ENCODE measurements at places on chromosomes 3 and 15.

DNA sequence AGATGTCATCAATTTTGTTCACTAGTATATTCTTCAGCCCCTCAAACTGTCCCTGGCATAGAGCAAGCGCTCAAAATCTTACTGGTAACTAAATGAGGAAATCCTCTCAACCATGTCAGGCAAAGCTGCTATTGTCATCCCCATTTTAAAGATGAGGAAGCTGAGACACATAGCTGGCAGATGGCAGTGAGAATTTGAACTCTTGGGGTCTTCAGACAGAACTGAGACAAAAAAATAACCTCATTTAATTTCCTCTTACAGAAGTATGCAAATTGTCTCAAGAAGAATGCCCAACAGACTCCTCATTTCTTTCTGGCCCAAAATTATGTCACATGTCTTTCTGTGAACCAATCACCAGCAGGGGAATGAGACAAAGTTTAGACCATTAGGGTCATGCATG, 40.2 kb upstream of the LYZL4 start:
- no peak for DNase-seq

DNA sequence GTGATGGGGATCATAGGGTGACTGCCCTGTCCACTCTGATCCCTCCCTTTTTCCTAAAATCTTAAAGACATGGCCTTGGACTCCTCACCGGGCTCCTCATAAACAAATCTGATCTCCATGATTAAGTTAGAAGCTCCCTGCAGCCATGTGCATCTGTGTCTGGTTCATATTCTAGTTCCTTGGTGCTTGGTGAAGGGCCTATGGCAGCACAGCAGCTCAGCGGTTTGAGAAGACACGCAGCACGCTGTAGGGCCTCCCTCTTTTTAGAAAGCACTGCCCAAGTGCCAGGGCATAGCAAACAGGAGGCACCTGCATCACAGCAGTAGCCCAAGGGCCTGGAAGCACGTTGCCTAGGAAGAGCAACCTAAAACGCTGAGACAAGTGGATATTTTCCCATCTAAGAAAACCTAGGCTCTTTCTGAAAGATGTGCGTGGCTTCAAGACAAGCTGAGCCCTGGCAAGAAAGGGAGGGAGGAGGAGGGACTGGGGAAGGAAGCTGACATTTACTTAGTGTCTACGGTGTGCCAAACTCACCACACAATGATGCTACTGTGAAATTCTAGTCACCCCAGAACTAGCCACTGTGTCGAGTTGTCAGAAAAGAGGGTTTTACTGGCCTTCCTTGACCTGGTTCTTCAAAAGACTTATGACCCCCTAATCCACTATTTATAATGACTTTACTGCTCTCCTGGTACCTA, 14.9 kb upstream of the ULK3 start:
- DNase-seq: no peak

GRCh38 chr15:40538976-40539375, 25.9 kb downstream of the CCDC32 start:
- no peak for DNase-seq

GRCh38 chr3:126321490-126321889, 35.7 kb downstream of the KLF15 start:
- DNase-seq: no peak

GRCh38 chr3:167882057-167882667, 146.6 kb downstream of the SERPINI1 start:
- no peak for DNase-seq

DNA sequence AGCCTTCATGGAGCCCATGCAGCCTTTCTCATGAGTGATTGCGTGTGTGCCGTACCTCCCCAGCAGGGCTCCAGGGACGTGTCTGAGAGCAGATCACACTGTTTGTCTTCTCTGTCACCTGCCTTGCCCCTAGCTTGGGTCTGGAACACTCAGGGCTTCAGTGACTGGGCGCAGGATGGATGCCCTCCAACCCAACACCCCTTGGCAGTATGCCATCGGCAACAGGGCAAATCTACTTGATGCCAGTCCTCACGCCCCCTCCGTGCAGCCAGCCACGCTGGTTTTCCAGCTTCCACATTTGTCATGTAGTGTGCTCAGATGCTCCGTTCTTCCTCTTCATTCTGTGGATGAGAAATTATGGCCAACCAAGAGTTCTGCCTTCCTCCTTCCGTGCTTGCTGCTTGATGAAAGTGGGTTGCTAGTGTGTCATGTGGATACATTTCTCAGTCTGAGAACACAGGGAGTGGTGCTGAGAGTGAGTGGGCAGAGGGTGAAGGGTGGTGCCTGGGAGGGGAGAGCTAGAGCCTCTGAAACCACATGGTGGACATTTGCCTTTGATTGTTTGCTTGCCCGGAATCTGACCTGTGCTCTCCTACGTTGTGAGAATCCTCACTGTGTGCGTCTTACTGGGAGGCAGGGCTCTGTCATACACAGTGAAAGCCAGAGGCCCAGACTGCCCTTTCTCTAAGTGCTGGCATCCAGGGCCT, 97.2 kb downstream of the FAM43A start:
- no peak for DNase-seq

DNA sequence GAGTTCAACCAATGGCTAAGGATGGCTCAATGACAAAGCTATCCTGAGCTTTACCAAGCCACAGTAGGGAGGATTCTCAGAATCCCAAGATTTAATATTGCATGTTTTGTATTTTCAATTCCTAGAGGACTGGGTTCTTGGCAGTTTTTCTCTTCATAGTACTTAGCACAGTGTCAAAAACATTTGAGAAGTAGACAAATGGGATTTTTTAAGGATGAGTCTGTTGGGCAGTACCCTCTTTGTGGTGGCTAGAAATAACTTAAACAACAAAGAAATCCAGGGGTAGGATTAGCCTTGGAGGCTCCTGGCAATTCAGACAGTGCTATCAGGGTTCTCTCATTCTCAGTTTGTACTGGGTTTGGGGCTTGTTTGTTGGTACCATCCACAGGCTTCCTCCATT, 212.8 kb upstream of the RORA start:
- no peak for DNase-seq

- DNase-seq: no peak
These were observed 155.1 kb upstream of the CNTN4 start for GRCh38 chr3:1943395-1944118.

DNA sequence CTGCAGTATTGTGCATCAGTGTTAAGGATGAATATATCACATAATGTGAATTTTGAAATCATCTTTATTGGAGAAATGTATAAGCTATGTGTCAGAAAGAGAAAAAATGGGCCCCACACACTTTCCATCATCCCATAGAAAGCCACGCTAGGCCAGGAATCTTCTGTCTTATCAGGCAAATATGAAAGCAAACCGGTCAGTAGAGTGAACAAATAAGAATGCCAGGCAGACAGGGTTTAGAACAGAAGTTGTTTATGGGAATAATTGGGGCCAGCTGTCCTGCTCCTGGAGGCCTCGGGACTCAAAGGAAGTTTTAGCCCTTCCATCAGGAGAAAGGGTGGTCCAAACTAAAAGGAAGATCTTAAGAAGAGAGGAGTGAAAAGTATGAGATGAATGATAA, 39.5 kb downstream of the ZNF280D start:
- no peak for DNase-seq

GRCh38 chr3:139934613-139935015, 371 bp upstream of the CLSTN2 start:
- DNase-seq: peak; percentile 18

- no peak for DNase-seq
These were observed 497.8 kb downstream of the NAALADL2 start for GRCh38 chr3:175356899-175357324.

GRCh38 chr3:98563661-98564281, 29.6 kb downstream of the CPOX start:
- DNase-seq: no peak

DNA sequence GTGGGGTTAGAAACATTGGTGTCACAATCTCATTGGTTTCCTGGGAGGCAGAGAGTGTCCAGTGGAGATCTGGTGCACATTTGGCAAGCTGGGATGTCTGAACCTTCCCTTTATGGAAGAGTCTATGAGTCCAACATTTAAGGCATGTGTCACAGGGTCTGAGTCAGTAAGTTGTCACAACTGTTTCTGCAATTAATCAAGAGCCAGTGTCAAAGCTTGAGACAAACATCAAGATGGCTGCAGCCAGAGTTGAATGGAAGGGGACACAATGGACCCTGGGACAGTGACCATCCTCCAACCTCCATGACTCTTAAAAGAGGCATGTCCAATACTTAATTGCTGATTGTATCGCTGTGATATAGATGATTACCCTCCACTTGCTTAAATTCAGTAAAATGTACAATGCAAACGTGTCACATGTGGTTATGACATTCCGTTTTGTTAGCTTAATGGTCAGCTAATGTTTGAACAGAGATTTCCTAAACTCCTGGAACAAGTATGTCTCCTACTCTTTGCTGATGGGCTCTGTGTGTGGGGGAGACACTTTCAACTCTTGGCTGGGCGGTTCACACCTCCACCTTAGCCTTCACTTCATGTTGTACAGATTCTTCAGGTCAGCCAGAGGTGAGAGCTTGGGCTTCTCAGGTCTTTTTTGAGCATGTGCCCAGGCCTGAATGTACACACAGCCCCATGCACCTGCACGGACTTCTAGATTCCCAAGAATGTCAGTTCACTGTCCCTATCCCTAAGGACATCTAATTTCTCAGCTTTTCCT, 79.9 kb upstream of the PRR23E start:
- no peak for DNase-seq

- no peak for DNase-seq
These were observed 75.3 kb downstream of the ST8SIA2 start for GRCh38 chr15:92468991-92469390.

GRCh38 chr15:82047453-82048400, 1.9 kb upstream of the MEX3B start:
- peak; percentile 25 for DNase-seq

DNA sequence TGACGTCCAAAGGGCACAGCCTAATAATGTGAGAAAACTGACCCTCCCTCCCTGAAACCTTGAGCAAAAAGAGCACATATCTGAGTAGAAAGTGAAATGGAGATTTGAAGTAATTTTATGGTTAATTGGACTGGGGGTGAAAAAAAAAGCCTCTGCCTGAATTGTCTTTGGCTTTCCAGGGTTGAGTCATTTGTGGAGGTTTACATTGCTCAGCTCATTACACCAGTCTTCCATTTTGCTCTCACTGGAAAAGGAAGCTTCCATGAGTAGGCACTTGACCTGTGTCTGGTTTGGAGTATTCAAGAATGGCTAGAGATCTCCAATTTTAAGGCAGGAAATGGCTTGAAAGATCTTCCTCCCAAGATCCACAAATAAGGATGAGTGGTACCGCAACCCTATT, 273.9 kb downstream of the PDCD6IP start:
- no peak for DNase-seq

DNA sequence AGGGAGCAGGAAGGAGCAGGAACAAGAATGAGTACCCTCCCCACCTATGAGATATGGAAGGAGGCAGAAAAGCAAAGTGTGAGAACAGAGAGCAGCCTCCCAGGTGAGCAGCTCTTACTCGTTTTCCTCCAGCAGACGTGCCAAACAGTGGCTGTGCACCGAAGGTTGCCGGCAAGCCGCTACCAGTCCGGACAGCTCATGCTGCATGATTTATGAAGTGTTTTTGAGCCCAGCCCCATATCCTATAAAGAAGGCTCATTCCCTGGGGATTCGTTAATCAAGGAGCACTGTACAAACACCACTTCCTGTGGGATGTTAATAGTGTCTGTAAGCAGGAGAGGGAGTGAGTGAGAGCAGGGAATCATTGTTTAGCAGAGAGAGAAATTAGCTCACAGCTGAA, 118.3 kb upstream of the FOXB1 start:
- DNase-seq: no peak

DNA sequence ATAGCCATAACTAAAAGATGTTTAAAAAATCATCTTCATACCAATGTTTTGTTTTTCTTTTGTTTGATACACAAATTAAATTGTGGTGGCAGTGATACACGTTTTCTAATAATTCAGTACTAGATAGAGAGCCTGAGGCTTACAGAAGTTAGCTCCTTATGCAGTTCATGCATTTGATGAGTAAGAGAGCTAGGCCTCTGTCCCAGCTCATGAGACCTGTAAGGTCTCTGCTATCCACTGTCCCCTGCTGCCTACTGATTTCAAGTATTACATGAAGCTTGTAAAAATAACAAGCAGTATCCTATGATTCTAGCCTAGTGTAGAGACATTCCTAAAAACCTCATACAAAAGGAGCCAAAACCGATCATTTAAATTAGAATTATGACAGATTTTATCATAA, 144.5 kb downstream of the MBNL1 start:
- no peak for DNase-seq

- DNase-seq: no peak
These were observed 440.2 kb downstream of the CNTN6 start for GRCh38 chr3:1532935-1533606.

DNA sequence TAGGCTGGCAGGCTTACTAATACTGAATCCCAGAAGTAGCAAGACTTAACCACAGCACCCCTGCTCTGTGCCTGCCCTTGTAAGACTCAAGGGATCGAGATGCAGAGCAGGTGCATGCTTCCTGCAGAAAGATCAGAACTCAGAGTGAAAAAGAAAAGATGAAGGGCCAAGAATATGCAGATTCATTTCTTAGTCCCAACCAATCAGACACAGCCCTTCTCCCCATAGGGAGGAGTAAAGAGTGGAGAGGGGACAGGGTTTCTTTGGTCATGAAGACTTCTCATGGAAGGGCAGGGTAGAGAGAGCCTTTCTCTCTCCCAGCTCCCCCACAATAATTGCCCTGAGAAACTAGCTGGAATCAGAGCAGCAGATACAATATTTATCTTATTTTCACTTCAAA, 105.6 kb upstream of the MB21D2 start:
- no peak for DNase-seq

GRCh38 chr15:44971036-44971435, 14.5 kb downstream of the TERB2 start:
- DNase-seq: no peak

DNA sequence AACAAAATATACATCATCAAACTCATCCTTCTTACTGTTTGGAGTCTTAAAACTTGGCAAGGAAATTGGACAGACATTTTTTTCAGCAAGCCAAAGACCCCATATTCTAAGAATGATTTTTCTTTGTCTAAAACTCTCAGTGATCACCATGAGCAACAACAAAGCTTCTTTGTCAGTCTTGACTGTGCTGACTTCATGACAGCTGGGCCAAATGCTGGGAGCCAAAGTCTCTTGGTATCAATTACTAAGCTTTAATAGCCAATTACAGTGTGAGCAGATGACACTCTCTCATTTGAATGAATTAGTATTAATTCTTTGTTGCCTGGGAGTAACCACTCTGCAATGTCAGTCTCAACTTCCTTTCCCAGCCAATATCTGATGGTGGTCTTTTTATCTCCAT, 48.1 kb upstream of the GK5 start:
- no peak for DNase-seq

Measured in activated naive CD4-positive, alpha-beta T cell treated with anti-CD3 and anti-CD28 coated beads for 36 hours (primary cell).